ENCODE measurements at places on chromosomes 1 and 21.

DNA sequence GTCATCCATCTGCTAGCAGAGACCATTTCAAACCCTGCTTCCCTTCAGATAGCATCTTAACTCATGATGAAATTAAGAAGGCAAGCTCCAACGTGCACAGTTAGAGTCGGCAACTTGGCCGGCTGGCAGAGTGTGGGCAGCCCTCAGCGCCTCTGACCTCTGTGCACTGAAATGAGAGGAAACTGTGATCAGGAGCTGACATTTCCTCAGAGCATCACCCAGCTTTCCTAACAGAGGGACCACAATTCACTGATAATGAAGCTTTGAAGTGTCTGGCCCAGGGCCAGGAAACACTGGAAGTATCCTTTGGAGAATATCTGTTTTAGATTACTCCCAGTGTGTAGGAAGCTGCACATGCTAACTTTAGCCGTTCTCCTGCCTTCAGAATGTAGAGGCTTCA, 145.0 kb upstream of the ZC3H11B start:
- DNase-seq = no peak

GRCh38 chr1:70518106-70518505, 107.0 kb downstream of the CTH start:
- DNase-seq = no peak

DNA sequence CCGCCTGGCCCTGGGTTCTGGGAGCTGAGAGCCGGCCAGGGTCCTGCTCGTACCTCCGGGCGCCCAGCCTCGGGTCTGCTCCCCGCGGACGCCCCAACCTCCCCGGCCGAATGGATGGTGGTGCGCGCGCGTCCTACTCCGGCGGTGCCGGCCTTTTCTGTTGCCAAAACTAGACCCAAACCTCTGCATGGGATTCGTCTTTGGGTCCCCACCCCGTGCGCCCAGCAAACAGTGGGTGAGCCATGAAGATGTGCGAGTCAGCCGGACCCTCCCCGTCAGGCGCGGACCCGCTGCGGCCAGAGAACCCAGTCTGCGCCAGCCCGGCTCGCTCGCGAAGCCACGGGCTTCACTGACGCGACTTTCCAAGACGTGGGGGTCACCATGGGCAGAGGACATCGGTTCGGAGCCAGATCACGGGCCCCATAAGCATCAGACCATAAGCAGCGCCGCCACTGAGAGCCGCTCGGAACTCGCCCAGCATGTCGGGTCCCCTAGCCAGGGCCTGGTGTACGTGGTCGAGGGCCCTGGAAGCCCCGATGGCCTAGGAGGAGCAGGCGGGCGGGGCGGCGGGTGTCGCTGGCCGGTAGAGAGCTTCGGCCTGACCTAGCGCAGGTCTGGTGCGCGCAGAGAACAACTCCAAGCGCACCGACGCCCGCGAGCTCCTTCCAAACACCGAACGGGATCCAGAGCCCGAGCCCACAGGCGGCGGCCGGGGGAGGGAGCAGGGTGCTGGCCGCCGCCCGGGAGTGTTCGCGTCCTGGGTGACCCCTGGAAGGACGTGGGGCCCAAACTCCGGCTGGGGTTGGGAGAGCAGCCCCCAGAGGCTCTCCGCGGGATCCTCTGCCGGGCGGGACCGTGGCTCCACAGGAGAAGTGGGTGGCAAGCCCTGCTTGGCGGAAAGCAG, 1.0 kb upstream of the TP73 start:
- peak; percentile 11 for DNase-seq

- DNase-seq = no peak
Observed at GRCh38 chr1:90162216-90162615, 167.3 kb downstream of the ZNF326 start.

DNA sequence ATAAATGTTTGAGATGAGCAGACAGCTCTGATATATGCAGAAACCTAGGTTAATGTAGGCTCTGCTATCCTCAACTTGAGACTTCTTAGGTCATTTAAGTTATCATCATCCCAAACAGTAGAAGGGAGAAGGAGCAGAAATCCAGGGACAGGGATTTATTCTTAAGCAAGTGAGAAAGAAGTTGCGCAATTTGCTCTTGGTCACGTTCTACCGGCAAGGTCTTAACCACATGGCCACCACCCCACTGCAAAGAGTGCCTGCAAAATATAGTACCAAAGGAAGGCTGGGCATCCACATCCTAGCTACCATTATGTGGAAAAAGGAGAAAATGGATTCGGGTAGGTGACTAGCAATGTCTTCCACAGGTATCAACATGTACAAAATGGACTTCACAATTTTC, 25.2 kb downstream of the CRNN start:
- no peak for DNase-seq

GRCh38 chr21:14541841-14542490, 4.1 kb downstream of the SAMSN1 start:
- DNase-seq = no peak

DNA sequence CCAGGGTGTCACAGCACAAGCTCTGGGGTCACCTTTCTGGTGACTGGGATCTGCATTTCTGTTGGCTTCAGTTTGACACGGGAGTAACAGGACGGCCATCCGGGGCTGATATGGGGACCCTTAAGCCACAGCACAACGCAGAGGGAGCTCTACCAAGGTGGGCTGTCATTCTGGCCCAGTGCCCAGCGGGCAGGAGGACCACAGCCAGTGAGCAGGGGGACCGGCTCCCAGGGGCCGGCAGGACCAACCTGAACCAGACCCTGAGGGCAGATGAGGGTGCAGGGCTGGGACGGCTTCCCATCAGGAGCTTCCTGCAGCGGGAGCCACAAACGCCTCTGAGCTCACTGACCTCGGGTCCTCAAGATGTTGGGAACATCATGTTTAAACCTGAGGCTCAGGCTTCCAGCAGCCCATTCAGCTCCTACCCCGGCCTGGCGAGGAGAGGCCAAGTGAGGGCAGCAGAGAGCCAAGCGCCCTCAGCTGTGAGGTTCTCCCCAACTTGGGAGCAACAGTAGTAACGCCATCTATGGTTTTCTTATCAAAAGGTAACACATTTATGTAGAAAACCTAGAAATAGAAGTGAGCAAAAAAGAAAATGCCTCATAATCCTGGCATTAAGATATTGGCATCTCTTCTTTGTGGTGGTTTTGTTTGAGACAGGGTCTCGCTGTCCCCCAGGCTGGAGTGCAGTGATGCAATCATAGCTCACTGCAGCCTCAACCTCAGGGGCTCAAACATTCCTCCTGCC, 26.8 kb downstream of the TMEM201 start:
- peak; percentile 56 for DNase-seq

GRCh38 chr1:52153010-52153409, 11.1 kb downstream of the ZFYVE9 start:
- DNase-seq = no peak

DNA sequence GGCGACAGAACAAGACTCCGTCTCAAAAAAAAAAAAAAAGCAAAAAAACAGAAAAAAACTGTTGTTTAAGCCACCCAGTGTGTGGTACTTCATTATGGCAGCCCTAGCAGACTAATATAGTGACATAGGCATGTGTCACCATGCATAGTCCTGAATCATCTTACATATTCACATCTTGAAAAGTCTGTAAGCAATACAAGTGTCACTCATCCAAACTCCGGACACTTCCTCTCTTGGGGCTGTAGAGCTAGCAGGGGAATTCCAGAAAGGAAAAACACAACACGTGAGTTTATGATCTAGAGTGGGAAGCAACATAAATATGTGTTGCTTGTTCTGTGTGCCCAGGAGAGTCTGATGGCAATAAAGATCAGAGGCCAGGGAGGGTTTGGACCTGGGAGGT, 81.6 kb upstream of the KCNE2 start:
- DNase-seq = no peak

DNA sequence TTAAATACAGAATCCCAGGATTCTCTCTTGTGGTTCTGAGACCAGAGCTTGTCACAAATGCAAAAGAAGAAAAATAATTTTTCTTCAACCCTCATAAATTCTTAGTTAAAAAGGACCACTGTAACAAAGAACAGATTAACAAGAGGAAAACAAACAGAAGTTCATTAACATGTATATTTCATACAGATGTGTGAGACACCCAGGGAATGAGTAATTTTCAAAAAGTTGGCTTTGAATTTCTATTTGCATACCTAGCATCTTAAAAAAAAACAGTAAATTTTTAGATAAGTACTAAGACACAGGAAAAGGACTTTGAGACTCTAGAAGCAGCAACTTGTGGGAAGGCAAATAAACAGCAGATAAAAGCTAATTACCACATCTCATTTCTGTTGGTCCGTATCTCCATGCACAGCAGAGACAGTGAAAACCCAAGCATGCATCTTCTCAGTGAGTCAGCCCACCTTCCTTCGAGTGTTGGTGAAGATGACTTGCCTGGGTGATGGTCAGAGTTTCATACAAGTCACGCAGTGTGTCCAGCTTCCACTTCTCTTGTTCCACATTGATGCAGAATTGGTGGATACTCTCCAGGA, 399.9 kb upstream of the ADAMTS5 start:
- DNase-seq = no peak

- DNase-seq = no peak
Observed at GRCh38 chr21:41396558-41397075, 29.4 kb upstream of the MX1 start.

DNA sequence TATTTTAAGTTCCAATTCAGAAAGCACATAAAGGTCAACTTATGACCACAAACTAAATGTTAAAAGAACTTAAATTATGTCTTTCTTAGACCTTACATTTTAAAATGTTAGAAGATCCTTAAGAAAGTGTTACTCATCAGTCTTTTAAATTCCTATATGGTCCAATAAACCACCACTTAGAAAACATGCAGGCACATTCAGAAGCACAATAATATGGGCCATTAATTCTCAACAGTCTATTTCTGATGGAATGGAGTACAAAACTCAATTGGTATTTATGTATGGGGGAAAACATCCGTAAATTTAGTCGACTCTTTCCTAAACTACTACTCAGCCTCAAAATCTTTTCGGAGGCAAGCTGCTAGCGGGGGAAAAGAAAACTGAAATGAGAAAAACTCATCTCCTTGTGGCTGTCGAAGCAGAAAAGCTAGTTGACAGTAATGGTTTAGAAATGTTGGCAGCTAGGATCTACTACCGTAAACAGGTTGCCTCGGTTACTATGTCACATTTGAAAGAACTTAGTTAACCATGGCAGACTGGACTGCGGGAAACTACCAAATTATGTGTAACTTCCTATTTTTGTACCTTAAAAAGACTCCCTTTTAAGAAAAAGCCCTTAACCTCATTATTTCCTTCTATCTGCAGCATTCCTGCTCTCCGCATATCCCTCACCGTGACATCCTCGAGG, 1.0 kb downstream of the TRMT1L start:
- DNase-seq = peak; percentile 48

GRCh38 chr1:185679220-185679619, 55.0 kb upstream of the HMCN1 start:
- no peak for DNase-seq

GRCh38 chr1:214842856-214843255, 239.7 kb upstream of the KCNK2 start:
- no peak for DNase-seq

GRCh38 chr1:177748080-177748801, 221.6 kb downstream of the SEC16B start:
- no peak for DNase-seq

- DNase-seq = no peak
Observed at GRCh38 chr1:225888898-225889601, at the start of gene LEFTY1. LEFTY1 (minus strand) TSS chr1:225889146; CDS start chr1:225889066, 80 bp downstream.

Measured in CD4-positive, alpha-beta T cell treated with Interleukin-1 beta for 1 hour (primary cell).